ENCODE measurements at places on chromosomes 5 and 9.

DNA sequence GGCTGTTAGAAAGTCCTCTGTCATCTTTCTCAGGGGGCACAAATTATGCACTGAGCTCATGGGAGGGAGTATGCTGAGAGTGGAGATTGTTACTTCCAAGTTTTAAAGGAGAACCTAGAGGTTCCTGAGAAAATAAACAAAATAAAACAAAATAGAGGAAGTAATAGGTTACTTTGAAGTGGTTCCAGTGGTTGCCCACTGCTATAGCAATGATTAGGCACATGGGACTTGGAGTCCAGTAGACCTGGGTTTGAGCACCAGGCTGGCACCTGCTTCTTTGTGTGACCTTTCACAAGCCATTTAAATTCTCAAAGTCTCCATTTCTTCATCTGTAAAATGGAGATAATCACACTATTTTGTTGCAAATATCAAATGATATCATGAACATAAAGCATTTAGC, 13.8 kb upstream of the CDC23 start:
- peak; percentile 22 for DNase-seq

GRCh38 chr9:21728781-21729180, 73.7 kb upstream of the MTAP start:
- no peak for DNase-seq

- no peak for DNase-seq
Observed at GRCh38 chr5:134086943-134087305, 27.6 kb upstream of the TCF7 start.

- DNase-seq = no peak
Observed at GRCh38 chr5:116343961-116344360, 230.7 kb downstream of the SEMA6A start.

GRCh38 chr5:131545845-131546244, 89.2 kb downstream of the RAPGEF6 start:
- DNase-seq = no peak

- DNase-seq = no peak
Observed at GRCh38 chr9:23736293-23736692, 89.7 kb downstream of the ELAVL2 start.

- no peak for DNase-seq
Observed at GRCh38 chr9:10268531-10269485, 344.0 kb downstream of the PTPRD start.

DNA sequence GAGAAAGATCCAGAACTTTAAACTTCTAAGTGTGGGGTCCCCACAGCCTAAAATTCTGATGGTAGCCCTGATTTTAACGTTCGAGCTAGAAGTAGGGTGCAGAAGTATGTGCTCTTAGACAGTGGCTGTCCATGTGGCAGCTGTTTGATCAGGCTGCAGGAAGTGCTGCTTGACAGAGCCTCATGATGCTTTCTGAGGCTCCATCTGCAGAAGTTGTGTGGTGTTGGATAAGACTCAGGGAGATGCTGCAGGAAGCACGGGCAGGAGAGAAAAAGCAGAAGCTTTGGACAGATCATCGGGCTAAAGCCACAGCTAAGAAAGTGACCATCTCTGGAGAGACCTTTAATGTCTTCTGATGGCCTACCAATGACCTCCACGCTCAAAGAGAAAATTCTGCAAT, 8.1 kb downstream of the MTMR12 start:
- DNase-seq = peak; percentile 37

DNA sequence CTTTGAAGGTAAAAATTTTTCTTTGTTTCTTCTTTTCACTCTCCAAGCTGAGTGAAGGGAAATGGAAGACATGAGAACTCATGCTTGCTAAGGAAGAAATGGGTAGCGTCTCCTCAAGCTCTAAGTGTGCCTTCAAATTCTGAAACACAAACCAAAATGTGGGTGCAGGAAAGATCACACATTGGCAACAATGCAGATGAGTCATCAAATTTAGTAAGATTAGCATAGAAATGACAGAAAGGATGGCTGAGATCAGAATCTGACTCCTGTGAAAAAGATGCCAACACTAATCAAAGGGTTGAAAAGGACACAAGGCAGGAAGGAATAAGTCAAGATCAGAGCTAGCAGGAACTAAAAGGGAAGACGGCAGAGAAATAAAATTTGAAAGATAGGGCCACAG, 61.1 kb upstream of the ZNF462 start:
- no peak for DNase-seq

DNA sequence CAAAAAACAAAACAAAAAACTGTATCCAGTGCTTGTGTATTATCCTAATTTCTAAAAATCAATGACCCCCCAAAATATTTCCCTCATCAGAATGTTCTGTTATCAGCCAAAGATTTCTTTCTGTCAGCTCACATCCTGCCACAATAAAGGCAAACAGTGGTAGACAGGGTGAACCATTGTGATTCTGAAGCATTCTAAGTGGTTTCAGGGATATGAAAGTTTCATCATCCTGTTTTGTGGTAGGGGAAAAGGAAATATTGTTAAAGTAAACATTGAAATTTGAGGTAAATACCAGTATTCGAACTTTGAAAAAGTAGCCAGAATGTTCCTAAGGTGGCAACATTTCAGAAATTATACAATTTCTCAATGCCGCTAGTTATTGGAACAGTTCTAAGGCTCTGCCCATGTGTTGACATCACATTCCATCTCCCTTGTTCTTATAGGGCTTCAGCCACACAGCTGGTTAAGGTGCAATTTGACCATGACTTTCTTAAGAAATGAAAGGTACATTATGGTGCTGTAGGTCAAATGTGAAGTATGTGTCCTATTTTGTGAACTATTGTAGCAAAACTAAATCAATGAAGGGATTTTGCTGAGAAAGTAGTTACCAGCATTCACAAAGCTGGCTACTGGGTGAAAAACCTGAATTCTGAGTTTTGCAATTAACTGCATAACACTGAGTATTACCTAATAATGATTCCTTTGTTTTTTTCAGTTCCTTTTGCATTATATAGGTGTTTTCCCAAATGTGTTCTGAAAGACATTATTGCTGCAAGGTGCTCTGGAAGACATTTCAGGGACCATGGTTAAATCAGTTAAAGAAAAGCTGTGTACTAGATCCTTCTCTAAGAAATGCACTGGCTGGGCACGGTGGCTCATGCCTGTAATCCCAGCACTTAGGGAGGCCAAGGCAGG, 107.6 kb upstream of the RASGRF2 start:
- peak; percentile 10 for DNase-seq

- DNase-seq = no peak
Observed at GRCh38 chr5:60613826-60614225, 86.1 kb downstream of the DEPDC1B start.

- DNase-seq = no peak
Observed at GRCh38 chr5:74903165-74903787, 37.1 kb upstream of the FAM169A start.

- no peak for DNase-seq
Observed at GRCh38 chr5:174097486-174098185, 52.1 kb downstream of the NSG2 start.

All from inflammatory macrophage treated with lipopolysaccharide for 4 hours (primary cell).